ENCODE measurements at places on chromosomes 4 and X. TPM values are rescaled to one million over a fixed set of nuclear protein-coding genes. Genes with fewer than 3 reads are reported as not detected.

DNA sequence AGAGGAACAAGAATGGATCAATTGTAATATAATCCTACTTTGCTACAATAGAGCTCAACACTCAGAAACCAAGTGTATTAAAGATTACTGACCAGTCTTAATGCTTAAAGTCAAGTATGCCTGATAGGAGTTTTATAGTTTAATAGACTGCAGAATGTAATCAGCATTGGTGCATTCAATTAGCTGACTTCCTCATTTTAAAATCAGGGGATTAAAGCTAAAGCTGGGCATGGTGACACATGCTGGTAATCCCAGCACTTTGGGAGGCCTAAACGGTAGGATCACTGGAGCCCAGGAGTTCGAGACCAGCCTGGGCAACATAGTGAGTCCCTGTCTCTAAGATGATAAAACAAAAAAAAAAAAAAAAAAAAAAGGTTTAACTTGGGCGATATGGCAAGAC is 10.8 kb downstream of the HNRNPDL start:
- DNase-seq = no peak

SH3BGRL gene
- polyA plus RNA-seq = 11.2 TPM

- peak; percentile 46 for DNase-seq
Measured at GRCh38 chrX:12901486-12901885, 4.9 kb upstream of the TLR8 start.

DNA sequence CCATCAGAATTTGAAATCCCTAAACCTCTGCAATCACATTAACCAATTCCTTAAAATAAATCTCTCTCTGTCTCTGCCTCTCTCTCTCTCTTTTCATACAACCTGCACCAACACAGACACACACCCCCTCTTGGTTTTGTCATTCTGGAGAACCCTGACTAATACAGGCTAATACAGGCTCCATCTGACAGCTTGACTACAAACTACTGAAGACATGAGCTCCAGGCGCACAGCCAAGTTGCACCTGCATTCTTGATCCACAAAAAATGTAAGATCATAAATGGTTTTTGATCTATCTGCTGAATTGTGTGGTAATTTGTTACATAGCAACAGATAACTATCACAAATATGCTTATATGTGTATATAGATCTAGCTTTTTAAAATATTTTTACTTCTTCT is 2414.2 kb downstream of the PCDH7 start:
- DNase-seq = no peak

- no peak for DNase-seq
Measured at GRCh38 chr4:38094419-38094818, 134.2 kb downstream of the PTTG2 start.

DNA sequence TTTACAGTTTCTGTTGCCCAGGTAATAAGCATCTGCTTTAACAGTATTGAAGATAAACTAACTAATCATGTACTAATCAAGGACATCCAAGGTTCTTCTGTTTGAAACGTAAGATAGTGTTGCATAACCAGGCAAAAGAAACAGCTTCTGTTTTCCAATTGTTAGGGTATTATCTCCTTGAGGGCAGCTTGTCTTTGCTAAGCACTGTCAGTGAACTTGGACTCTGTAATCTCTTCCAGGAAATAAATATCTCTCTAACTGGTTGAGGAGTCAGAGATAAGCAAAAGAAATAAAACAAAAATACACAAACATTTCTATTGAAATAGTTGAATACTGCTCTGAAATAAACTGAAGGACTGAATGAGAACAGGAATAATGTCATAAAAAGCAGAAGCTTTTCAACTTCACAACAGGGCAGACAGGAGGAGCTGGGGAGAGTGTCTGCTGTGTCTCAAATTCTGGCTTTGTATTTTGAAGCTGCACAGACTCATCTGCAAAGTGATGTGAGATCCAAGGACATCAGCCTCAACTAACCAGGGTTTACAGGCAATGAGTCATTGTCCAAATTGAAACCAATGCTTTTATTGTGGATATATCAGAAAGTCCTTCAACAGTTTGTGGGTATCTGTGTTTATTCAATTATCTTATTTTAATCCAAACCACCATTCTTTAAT is 1253.0 kb upstream of the PCDH7 start:
- no peak for DNase-seq

CTAG2 gene
- polyA plus RNA-seq = 4.9 TPM

DNA sequence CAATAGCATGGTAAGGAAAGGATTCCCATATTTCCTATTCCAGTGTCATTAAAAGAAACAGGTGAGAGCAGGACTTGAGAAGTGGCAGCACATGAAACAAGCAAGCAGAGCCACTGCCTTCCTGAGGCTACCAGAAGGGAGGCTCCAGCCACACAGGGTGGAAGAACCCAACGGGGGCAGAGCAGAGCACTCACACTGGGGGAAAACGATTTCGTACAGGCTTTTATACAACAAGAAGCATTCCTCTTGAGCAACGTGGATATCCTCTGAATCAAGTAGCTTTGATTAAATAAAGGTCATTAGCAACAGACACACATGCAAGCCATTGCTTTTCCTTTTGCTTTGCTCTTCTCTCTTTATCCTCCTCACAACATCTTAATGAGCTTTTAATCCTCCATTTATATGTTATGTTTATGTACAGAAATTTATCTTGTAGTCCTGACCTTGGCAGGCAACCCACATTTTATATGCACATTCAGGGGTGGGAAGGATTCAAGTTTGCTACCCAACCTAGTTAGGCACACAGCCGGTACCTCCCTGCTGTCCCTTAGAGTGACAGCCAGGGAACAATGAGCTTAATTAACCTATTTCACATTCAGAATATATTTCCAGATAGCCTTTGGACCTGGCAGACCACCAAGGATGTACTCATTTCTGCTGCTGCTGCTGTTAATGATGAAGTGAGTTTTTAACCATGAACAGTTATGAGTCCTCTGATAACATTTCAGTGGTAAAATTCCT is 202.1 kb downstream of the ARHGAP24 start:
- no peak for DNase-seq

- no peak for DNase-seq
Measured at GRCh38 chrX:37888010-37888409, 40.6 kb upstream of the DYNLT3 start.

SPANXN3 gene
- polyA plus RNA-seq = not detected

FAM47E gene
- 1.2 TPM for polyA plus RNA-seq

GRCh38 chr4:118839221-118839927 is 3.4 kb upstream of the SEC24D start:
- DNase-seq = no peak

- DNase-seq = no peak
Measured at GRCh38 chrX:14491689-14492088, 37.6 kb upstream of the GLRA2 start.

- DNase-seq = no peak
Measured at GRCh38 chrX:30875957-30876356, 13.1 kb downstream of the TAB3 start.

CASP6 gene
- polyA plus RNA-seq = 4.2 TPM

DNA sequence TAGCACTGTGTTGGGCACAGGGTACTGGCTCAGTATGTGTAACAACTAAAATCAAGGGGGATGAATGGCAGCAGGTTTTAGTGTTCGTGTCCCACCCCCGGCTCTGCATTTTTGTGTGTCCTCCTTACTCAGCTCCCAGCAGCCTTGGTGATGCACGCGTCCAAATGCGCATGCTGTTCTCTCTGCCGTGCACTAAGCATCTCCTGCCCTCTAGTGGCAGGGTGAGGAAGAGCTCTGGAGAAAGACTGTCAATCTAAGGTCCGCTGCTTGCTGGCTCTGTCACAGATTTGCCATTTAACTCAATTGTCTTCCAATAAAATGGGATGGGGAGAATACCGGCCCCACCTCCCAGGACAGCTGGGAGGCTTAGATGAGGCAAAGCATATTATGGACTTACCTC is 61.4 kb downstream of the WFS1 start:
- DNase-seq = peak; percentile 30

EXOSC9 gene
- 18.4 TPM for polyA plus RNA-seq

DNA sequence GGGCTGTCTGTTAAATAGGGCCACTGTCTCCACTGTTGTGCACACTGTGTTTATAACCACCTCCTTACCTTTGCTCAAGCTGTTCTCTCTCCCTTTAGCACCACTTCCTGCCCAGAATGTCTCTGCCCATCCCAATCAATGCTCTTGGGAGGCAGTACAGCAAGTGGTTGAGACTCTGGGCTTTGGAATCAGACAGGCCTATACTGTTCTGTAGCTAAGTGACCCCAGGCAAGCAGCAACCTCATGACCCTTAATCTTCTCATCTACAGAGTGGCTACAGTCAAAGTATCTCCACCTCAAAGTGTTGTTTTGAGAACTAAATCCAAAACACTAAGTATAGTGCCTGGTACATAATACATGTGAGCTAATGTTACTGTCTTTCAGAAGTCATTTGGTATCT is 3.8 kb upstream of the TXK start:
- DNase-seq = no peak

CCNQ gene
- polyA plus RNA-seq = 47.8 TPM

PDE6B gene
- 0.03 TPM for polyA plus RNA-seq

TNIP3 gene
- not detected for polyA plus RNA-seq

PAGE1 gene
- polyA plus RNA-seq = not detected

HERC3 gene
- polyA plus RNA-seq = 20.4 TPM

- DNase-seq = no peak
Measured at GRCh38 chrX:125680366-125680765, 360.7 kb downstream of the TEX13C start.

PPP4R3C gene
- polyA plus RNA-seq = not detected

GRCh38 chr4:106809076-106809475 is 227.0 kb downstream of the DKK2 start:
- no peak for DNase-seq

GRCh38 chr4:155684892-155685541 is 18.4 kb downstream of the GUCY1A1 start:
- no peak for DNase-seq

DNA sequence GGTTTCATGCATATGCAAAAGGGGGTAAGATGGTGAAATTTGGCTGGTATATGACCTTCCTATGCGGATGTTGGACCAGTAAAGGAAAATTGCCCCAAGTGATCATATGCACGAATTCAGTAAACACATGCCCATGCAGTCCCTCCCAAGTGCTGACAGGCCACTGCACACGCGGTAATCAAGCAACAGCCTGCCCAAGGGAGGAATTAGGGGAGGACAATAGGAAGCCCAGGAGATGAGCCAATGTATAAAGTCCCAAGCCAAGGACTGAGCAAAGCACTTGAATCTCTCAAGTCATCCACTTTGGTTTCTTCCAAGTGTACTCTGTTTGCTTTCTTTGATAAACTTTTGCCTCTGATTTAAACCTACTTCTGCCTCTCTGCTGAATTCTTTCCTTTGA is 21.1 kb downstream of the MAGEB16 start:
- DNase-seq = no peak

DNA sequence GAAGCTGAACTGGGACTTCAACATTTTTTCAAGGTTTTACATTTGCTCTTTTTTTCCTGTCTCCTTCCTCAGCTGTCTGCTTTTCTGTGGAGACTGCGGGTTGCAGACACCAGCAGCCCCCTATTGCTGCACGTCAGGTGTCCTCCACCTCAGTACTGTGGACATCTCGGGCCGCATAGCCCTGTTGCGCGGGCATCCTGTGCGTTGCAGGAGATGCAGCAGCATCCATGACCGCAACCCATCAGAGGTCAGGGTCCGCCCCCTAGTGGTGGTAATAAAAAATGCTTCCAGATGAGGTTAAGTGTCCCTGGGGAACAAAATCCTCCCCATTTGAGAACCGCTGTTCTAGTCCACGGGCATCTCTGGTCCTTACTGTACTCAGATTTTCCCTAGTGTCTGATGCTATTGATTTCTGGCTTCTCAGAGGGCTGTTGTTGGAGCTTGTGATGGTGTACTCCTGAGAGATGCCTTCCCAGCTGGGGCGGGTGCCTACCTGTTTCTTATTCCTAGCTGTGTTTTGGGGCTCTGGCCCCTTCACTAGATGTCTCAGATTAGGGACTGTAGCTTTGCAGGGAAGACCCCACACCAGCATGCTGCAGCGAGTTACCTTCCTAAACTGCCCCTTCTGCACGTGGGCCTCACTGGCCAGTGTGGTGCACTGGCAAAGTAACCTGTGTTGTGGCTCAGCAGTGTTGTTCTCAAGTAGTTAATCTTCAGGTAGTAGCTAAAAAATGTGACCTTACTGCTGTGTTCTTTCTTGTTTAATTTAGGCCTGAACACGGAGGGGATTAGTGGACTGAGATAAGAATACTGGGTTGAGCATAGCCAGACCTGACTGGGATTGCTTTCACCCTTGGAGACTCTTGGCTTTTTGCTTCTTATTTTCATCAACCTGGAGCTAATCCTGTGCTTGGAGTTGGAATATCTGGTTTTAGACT is 28.2 kb downstream of the NSD2 start:
- peak; percentile 72 for DNase-seq

FABP2 gene
- 0.26 TPM for polyA plus RNA-seq

KLHL13 gene
- polyA plus RNA-seq = 0.61 TPM

DNA sequence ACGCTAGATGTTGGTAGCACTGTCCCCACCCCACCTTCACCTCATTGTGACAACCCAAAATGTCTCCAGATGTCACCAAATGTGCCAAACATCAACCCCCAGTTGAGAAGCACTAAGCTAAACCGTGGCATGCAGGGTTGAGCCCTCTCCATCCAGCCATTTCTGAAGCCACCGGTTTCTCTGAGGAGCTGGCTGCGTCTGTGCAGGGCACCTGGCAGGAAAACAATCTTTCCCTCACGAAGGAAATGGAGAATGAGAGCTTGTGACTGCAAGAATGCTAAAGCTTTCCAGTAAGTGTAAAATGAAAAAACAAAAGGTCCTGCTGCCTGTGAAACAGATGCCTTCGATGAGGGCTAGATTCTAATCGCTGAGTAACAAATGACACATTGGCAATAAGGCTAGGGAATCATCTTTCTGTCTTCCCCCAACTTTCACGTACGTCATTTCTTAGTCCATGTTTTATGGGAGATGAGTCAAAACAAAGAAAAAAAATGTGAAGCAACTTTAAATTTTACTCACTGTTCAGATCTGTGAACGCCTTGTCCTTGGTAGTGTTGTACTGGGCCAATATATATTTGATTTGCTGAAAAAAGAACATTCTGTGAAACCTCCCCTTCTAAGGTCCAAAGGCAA is 59.9 kb downstream of the PROM1 start:
- DNase-seq = no peak

DNA sequence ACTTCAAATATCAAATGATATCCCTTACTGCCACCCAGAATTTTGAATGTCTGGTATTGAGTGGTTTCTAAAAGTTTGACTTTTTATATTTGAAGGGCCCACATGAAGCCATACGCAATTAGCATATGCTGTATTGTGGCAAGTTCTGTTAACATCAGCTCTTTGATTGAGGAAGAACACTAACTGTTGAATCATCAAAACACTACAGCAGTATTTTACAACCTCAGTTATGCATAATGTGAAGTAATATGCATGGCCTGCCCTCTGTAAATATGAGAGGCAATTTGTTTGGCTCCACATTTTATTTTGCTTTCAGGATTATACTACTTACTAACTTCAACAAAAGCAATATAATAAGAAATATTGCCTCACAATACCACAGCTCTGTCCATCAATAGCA is 62.2 kb upstream of the DMD start:
- no peak for DNase-seq

HS6ST2 gene
- 1.3 TPM for polyA plus RNA-seq

All from psoas muscle (tissue), 8 donors.